ENCODE measurements at places on chromosomes 11 and 22.
A peak's percentile ranks its signal among the peaks of the same experiment; 100 is the strongest.

DNA sequence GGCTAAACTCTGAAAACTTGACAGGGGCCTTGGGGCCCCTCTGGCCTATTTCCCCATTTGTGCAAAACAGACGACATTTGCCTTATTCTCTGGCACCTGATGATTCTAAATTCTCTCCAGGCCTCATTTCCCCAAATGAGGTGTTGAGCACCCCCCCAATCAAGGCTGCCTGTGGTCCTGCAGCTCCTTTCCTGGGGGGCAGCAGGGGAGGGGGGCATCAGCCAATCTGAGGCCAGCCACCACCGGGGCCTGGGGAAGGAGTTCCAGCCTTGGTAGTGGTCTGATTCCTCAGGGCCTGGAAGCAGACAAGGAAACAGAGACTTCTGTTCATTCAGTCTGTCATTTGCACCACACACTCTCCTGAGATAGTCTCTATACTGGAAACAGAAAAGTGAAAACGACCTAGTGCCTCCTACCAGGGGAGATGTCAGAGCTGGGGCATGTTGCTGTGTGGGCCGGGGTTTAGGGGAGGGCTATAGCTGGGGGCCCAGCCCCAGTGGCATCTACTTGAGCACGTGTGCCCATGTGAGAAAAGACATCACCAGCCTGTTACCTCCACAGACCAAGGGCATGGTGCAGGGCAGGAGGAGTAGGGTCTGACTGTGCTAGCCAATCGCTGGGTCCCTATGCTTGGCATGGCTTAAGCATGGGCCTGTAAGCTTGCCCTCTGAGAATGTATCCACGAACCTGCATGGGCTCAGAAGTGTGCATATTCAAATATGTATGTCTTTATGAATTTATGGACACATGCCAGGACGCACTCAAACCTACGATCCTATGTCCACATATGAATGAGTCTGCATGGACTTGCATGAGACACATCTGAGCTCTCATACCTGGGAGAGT is 1.8 kb upstream of the TPBGL start:
- DNase-seq = no peak

- no peak for DNase-seq
Observed at GRCh38 chr11:66969584-66970225, 5.4 kb upstream of the C11orf86 start.

GRCh38 chr11:11420899-11421285 is 67.8 kb upstream of the CSNK2A3 start:
- no peak for DNase-seq

GRCh38 chr22:17990147-17990546 is 34.2 kb downstream of the MICAL3 start:
- no peak for DNase-seq

- no peak for DNase-seq
Observed at GRCh38 chr11:118263695-118264568, at the start of gene MPZL2. TSS of gene MPZL2 (minus strand) at chr11:118264297. CDS start at chr11:118264153, 144 bp downstream.

GRCh38 chr11:66443602-66444001 is 5.0 kb upstream of the MRPL11 start:
- DNase-seq = no peak

DNA sequence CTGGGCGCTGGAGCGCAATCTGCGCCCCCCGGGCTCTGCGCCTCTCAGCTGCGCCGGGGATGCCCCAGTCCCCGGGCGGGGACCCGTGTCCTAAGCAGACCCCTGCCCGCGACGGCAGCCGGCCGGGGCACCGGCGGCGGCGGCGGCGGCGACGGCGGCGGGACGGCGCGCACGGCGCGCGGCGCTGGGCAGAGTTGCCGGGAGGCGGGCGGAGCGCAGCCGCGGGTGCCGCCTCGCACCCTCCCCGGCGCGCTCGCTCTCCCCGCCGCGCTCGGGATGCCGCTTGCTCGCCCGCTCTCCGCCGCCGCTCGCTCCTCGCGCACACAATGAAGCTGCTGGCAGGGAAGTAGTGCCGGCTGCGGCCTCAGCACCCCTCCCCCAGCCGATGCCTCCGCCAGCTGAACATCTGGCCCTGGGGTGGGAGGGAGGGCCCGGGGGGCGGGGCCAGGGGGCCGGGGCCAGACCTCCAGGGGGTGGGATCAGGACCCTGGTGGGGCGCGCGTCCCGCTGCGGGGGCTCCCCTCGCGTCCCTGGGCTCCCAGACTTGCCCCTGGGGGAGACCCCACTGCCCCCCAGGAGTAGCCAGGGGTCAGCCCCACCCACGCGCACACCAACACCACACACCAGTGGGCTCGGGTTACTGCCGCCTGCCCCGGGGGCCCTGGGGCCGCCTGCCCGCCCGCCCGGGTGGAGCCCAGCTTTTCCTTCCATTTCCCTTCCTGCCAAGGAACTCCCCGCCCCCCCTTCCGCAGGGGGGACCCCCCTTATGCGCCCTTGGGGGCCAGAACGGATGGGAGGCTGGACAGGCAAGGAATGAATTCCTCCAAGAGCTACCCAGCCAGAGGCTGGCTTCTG is at the start of gene RCOR2:
RCOR2 (minus strand) TSS at position 328 of the 855 bp plus-strand sequence. CDS start 708 bp downstream, outside the sequence.
- DNase-seq = peak; percentile 45

DNA sequence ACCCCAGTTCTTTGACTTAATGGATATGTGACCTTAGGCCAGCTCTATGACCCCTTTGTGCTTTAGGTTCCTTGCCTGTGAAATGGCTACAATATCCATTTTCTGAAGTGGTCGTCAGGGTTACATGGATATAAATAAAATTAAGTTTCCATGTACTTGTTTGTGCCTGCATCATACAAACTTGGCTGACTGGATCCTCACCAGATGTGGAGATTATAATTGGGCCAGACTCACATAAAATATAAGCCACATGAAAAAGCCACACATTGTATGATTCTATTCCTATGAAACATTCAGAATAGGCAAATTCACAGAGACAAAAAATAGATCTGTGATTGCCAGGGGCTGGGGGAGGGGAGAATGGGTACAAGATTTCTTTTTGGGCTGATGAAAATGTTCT is 100.9 kb upstream of the USP47 start:
- DNase-seq = no peak

DNA sequence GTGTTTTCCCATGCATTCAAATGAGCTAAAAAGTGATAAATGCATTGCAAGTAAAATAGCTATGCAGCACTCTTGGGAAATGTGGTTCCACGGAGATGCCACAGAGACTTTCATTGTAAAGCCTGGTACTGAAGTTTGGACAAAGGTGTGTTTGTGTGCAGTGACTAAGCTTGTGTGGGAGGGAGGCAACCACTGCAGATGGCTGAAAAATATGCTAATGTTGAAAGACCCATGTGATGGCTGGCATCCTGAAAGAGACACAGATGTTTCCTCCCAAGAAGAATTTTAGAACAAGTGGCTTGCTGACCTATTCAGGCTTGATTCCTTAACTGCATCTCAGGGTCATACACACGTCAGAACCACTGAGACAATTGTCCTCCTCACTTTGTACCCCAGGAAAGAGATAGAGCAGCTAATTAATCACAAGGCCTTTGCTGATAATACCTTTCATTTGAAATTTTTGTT is 73.8 kb downstream of the FAM76B start:
- peak; percentile 49 for DNase-seq

DNA sequence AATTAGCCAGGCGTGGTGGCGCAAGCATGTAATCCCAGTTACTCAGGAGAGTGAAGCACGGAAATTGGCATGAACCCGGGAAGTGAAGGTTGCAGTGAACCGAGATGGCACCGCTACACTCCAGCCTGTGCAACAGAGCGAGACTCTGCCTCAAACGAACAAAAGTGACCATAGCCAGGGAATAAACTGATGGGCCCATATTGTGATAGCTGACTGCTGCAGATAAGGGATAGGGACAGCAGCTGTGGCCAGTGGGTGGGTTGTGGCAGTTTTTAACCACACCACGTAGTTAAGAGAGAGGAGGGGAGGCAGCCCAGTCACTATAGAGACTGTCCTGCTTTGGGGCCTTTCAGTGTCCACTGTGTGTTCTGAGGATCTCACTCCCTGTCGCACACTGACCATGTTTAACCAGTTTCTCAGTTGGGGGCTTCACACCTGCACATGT is 58.9 kb downstream of the PISD start:
- DNase-seq = no peak

- DNase-seq = no peak
Observed at GRCh38 chr11:118276422-118276821, 12.3 kb upstream of the MPZL2 start.

GRCh38 chr22:46522797-46523196 is 14.6 kb downstream of the CELSR1 start:
- no peak for DNase-seq
